ENCODE measurements at places on chromosomes 2 and 18. TPM values are rescaled to one million over a fixed set of nuclear protein-coding genes. Genes with fewer than 3 reads are reported as not detected.

Gene SIX2
- not detected for total RNA-seq

Gene C2orf81
- total RNA-seq, result 0.15 TPM

Gene ATF2
- 95.1 TPM for total RNA-seq

Gene DCDC2C
- not detected for total RNA-seq

Gene RAD51AP2
- 0.11 TPM for total RNA-seq

Gene POTEE
- 0.48 TPM for total RNA-seq

Gene AFG3L2
- 86.3 TPM for total RNA-seq

Gene MYO5B
- 24.0 TPM for total RNA-seq

Gene STRADB
- 66.6 TPM for total RNA-seq

Gene TTLL4
- 78.0 TPM for total RNA-seq

Gene COLEC12
- 0.02 TPM for total RNA-seq

Gene RNF152
- not detected for total RNA-seq

Gene ANKRD36B
- total RNA-seq, result 7.4 TPM

DNA sequence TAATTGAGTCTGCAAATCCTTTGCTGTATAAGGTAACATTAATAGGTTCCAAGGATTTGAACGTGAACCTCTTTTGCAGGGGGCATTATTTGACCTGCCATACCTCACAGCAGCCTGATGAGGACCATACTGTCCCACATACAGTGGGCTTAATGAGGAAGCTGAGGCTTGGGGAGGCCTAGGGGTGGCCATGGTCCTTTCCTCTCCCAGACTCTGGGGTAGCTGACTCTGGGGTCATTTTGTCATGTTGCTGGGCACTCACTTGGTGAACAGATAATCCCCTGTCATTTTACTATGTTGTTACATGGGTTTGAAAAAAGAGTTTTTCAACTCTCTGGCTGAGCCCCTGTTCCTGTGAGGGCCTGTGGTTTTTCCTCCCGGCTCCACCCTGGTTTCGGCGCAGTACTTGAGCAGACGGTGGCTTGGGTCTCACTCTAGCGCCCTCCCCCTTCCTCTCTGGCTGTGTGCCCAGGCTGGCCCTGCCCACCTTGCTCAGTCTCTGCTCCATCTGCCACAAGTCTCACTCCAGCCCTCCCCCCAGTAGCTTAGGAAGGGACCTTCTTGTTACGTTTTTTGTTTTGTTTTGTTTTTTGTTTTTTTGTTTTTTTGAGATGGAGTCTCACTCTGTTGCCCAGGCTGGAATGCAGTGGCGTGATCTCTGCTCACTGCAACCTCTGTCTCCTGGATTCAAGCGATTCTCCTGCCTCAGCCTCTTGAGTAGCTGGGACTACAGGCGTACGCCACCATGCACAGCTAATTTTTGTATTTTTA is 21.0 kb downstream of the INPP4A start:
- no peak overlapping the region for H3K27ac ChIP-seq
- no peaks in the 10 kb centered on the region for H3K27me3 ChIP-seq
- H3K4me3 ChIP-seq, result no peak overlapping the region
- peaks cover 22% of the 10 kb centered on the region for H3K4me1 ChIP-seq
- no peak for DNase-seq

- peak overlapping the region; percentile 34 for H3K27ac ChIP-seq
- 0 out of 2 replicates have a peak, but pooled peaks cover 1% of the 10 kb centered on the region for H3K27me3 ChIP-seq
Observed at GRCh38 chr2:85143463-85144082, 10.4 kb downstream of the TCF7L1 start.

GRCh38 chr2:227853204-227853629 is 18.2 kb upstream of the DAW1 start:
- peaks cover 13% of the 10 kb centered on the region for H3K27me3 ChIP-seq
- H3K4me1 ChIP-seq, result peaks cover 35% of the 10 kb centered on the region
- H3K4me3 ChIP-seq, result no peak overlapping the region
- no peaks in the 10 kb centered on the region for H3K36me3 ChIP-seq
- H3K27ac ChIP-seq, result no peak overlapping the region

DNA sequence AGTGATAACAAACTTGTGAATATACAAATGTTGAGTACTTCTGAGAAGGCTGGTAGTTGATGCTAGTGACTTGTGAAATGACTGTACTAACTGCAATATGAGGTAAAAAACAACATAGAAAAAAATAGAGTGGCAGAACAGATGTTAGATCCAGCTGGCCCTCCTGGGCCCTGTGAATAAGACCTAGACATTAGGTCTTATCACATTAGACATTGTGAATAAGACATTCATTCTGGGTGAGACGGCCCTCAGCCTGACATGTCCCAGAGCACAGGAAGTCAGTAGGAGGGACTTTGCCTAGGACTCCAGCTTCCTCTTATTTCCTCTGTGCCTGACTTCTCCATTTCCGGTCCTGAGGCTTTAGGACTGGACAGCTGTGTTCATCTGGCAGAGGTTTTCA is 22.9 kb downstream of the DOK1 start:
- peaks cover 4% of the 10 kb centered on the region for H3K4me1 ChIP-seq
- no peak overlapping the region for H3K4me3 ChIP-seq
- peaks cover 27% of the 10 kb centered on the region for H3K27me3 ChIP-seq
- no peak overlapping the region for H3K27ac ChIP-seq
- no peaks in the 10 kb centered on the region for H3K36me3 ChIP-seq
- DNase-seq, result no peak

GRCh38 chr2:216108310-216108966 is 710 bp upstream of the XRCC5 start:
- H3K4me1 ChIP-seq, result peaks cover 63% of the 10 kb centered on the region
- peak; percentile 32 for DNase-seq
- H3K27me3 ChIP-seq, result no peaks in the 10 kb centered on the region
- H3K36me3 ChIP-seq, result peaks cover 26% of the 10 kb centered on the region

GRCh38 chr2:71700658-71701397 is 247.5 kb downstream of the DYSF start:
- H3K27me3 ChIP-seq, result peaks cover 27% of the 10 kb centered on the region
- H3K4me3 ChIP-seq, result no peak overlapping the region
- no peaks in the 10 kb centered on the region for H3K36me3 ChIP-seq
- H3K4me1 ChIP-seq, result peaks cover 24% of the 10 kb centered on the region

GRCh38 chr18:42392416-42392815 is 437.4 kb downstream of the PIK3C3 start:
- no peaks in the 10 kb centered on the region for H3K27me3 ChIP-seq
- no peak overlapping the region for H3K4me3 ChIP-seq
- no peak for DNase-seq
- H3K36me3 ChIP-seq, result no peaks in the 10 kb centered on the region
- no peak overlapping the region for H3K27ac ChIP-seq

DNA sequence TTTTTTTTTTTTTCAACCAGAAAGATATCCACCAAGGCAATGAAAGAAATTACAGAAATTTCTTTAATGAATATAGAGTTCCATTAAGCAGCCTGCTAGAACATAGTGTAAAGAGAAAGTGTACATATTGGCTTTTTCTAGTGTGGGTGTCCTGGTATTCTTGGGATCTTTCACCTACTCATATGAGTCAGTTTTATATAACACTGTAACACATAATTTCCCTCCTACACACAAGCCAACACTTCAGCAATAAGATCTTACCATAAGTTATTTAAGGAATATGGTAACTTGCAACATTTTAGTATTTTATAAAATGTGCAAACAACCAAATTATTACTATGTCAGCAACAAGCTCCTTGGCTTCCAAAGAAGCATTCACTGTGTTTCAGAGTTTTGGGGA is 59.9 kb downstream of the ZRANB3 start:
- H3K27me3 ChIP-seq, result no peaks in the 10 kb centered on the region
- no peak overlapping the region for H3K27ac ChIP-seq
- no peaks in the 10 kb centered on the region for H3K4me1 ChIP-seq

GRCh38 chr2:58512878-58513277 is 271.8 kb upstream of the FANCL start:
- no peaks in the 10 kb centered on the region for H3K36me3 ChIP-seq
- H3K4me1 ChIP-seq, result no peaks in the 10 kb centered on the region
- no peak for DNase-seq
- H3K27ac ChIP-seq, result no peak overlapping the region
- H3K27me3 ChIP-seq, result no peaks in the 10 kb centered on the region

GRCh38 chr2:161412346-161412745 is 3.8 kb upstream of the TBR1 start:
- no peak for DNase-seq
- no peaks in the 10 kb centered on the region for H3K36me3 ChIP-seq
- H3K4me3 ChIP-seq, result no peak overlapping the region
- H3K4me1 ChIP-seq, result peaks cover 31% of the 10 kb centered on the region
- no peak overlapping the region for H3K27ac ChIP-seq

DNA sequence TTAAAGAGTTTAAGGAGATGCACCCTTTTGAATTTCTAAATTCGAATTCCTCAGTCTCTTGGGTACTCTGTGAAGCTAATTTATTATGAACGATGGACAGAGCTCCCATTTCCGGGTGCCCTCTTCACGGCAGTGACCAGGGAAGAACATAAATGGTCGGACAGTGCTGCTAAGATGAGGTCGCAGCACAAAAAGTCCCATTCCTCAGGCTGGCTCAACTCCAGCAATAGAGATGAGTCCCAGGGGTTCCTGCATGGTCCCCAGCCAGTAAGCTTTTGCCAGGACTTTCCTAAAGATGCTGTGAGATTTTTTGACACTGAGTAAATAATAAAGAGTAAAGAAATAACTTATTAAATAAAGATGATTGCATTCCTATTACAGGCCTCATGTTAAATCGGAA is 43.0 kb upstream of the STK39 start:
- no peaks in the 10 kb centered on the region for H3K27me3 ChIP-seq
- H3K4me3 ChIP-seq, result no peak overlapping the region
- H3K27ac ChIP-seq, result no peak overlapping the region
- no peak for DNase-seq

- H3K36me3 ChIP-seq, result no peaks in the 10 kb centered on the region
- H3K4me1 ChIP-seq, result peaks cover 54% of the 10 kb centered on the region
- H3K27me3 ChIP-seq, result no peaks in the 10 kb centered on the region
- H3K27ac ChIP-seq, result peak overlapping the region; percentile 84
Observed at GRCh38 chr2:190334479-190335224, 8.7 kb upstream of the INPP1 start.

- H3K27ac ChIP-seq, result peak overlapping the region; percentile 8
- no peak overlapping the region for H3K4me3 ChIP-seq
- peak; percentile 49 for DNase-seq
- H3K27me3 ChIP-seq, result no peaks in the 10 kb centered on the region
Observed at GRCh38 chr2:75607988-75608683, 38.4 kb upstream of the MRPL19 start.

GRCh38 chr18:56562479-56562878 is 75.9 kb downstream of the TXNL1 start:
- no peaks in the 10 kb centered on the region for H3K27me3 ChIP-seq
- peaks cover 16% of the 10 kb centered on the region for H3K4me1 ChIP-seq
- H3K4me3 ChIP-seq, result no peak overlapping the region
- DNase-seq, result no peak
- H3K36me3 ChIP-seq, result no peaks in the 10 kb centered on the region

- no peaks in the 10 kb centered on the region for H3K4me1 ChIP-seq
- no peak overlapping the region for H3K4me3 ChIP-seq
- DNase-seq, result no peak
- H3K36me3 ChIP-seq, result no peaks in the 10 kb centered on the region
- H3K27ac ChIP-seq, result no peak overlapping the region
- H3K27me3 ChIP-seq, result no peaks in the 10 kb centered on the region
Observed at GRCh38 chr2:198905881-198906612, 551.7 kb downstream of the SATB2 start.

- DNase-seq, result no peak
- no peak overlapping the region for H3K27ac ChIP-seq
- H3K27me3 ChIP-seq, result no peaks in the 10 kb centered on the region
- H3K4me3 ChIP-seq, result no peak overlapping the region
- H3K4me1 ChIP-seq, result no peaks in the 10 kb centered on the region
Observed at GRCh38 chr2:25528173-25528572, 145.2 kb downstream of the DTNB start.

GRCh38 chr2:97936199-97936598 is 59.5 kb downstream of the TMEM131 start:
- no peaks in the 10 kb centered on the region for H3K36me3 ChIP-seq
- peak; percentile 25 for DNase-seq
- peak overlapping the region; percentile 1 for H3K27ac ChIP-seq
- no peak overlapping the region for H3K4me3 ChIP-seq
- no peaks in the 10 kb centered on the region for H3K27me3 ChIP-seq

DNA sequence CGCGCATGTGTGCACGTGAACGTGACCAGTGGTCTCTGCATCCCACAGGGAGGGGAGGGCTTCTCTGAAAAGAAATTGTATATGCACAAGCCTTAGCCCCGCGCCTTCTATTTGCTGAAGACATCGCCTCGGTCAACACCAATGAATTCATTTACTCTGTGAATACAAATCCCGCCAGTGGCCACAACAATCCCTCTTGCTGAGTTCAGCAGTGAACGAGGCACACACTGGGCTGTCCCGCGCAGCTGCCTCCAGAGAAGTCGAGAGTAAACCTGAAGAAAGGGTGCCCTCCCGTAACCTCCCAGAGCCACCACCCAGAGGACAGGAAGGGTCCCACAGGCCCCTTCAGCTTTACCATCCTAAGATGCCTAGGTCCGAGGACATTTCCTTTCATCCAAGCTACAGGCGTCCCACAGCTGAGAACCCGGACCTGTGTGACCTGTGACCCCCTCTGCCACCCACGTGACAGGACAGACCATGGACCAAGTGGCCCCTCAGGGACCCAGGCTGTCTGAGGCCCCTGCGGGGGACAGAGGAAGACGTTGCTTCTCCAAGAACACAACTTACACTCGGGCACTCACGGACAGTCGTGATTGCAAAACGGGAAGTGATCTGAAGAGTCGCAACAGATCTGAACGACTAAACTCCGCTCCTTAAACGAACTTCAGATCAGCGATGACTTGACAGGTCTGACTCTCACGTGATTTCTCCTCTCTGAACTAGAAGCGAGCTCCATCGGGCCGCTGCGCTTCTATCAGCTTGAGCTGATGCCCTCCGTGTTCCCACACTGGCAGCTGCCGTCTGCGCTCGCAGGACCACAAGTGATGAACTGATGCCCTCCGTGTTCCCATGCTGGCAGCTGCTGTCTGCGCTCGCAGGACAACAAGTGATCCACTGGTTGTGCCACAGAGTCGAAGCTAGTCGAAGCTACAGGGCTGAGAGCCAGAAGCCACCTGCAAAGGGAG is 92.7 kb downstream of the ZNF516 start:
- no peak overlapping the region for H3K27ac ChIP-seq
- H3K4me1 ChIP-seq, result peaks cover 9% of the 10 kb centered on the region
- H3K36me3 ChIP-seq, result peaks cover 29% of the 10 kb centered on the region
- H3K27me3 ChIP-seq, result no peaks in the 10 kb centered on the region
- DNase-seq, result no peak

GRCh38 chr2:20534913-20535801 is 88.3 kb downstream of the RHOB start:
- H3K27ac ChIP-seq, result peak overlapping the region; percentile 97
- H3K27me3 ChIP-seq, result no peaks in the 10 kb centered on the region
- H3K4me1 ChIP-seq, result peaks cover 100% of the 10 kb centered on the region
- peak; percentile 71 for DNase-seq
- H3K36me3 ChIP-seq, result no peaks in the 10 kb centered on the region

DNA sequence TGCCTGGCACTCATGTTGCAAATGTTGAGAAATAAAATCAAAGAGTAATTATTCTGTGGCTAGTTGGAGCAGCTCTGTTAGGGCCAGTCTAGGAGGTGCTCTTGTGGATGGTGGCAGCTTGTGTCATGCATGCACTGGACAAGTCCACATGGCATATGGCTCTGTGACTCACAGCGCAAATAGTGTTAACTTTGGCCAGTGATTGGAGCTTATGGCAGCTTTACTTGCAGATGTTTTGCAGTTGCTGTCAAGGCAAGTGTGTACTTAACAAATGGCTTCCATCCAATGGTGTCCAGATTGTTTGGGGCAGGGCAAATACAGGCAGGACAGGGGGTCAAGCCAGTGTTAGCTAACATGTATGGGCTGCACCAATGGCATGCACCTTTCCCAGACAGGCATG is 26.1 kb upstream of the TMX3 start:
- no peak overlapping the region for H3K27ac ChIP-seq
- no peaks in the 10 kb centered on the region for H3K36me3 ChIP-seq
- no peaks in the 10 kb centered on the region for H3K27me3 ChIP-seq
- no peaks in the 10 kb centered on the region for H3K4me1 ChIP-seq
- H3K4me3 ChIP-seq, result no peak overlapping the region
- no peak for DNase-seq
